ENCODE measurements at places on chromosomes 2 and 18.
A peak's percentile ranks its signal among the peaks of the same experiment; 100 is the strongest.

- no peak for DNase-seq
Measured at GRCh38 chr18:13280070-13280795, 61.7 kb downstream of the LDLRAD4 start.

DNA sequence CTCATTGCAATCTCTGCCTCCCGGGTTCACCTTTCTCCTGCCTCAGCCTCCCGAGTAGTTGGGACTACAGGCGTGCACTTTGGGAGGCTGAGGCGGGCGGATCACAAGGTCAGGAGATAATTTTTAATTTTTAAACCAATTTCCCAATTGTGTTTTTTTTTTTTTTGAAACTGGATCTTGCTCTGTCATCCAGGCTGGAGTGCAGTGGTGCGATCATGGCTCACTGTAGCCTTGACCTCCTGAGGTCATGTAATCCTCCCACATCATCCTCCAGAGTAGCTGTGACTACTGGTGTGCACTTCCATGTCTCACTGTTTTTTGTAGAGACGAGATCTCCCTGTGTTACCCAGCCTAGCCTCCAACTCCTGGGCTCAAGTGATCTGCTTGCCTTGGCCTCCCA is 49.3 kb downstream of the GLS start:
- DNase-seq, result no peak

GRCh38 chr2:191983186-191983585 is 136.3 kb upstream of the CAVIN2 start:
- DNase-seq, result no peak

DNA sequence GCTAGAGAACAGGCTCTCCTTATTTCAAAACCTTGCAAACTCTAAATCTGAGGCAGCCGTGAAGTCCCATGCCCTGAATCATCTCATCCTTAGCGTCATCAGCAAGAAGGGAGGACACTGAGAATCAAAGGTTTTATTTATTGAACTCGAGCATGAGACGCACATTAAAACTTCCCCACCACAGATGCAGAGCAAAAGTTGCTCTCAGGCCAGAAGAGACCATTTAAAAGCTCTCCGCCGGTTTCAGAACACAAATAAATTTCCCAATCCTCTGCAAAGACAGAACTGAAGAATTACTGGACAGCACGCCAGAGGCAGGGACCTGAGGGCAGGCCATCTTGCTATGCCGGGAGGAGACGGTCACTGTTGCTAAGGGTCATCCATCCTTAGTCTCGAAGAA is 1.3 kb downstream of the AMMECR1L start:
- DNase-seq, result no peak

DNA sequence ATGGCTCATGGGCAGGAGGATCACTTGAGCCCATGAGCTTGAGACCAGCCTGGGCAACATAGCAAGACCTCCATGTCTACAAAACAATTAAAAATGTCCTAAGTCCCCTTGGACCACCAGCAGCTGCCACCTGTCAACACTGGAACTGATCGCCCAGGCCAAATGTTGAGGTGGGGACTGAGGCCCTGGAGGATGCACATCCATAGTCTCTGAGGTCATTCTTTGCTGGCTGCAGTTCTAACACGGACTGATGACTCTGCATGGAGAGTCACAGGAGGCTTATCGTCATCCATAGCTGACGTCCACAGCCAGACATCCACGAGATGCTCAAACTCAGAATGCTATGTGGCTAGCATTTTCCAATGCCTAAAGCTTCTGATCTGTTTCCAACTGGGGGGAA is 151.3 kb downstream of the BCL2 start:
- DNase-seq, result no peak

DNA sequence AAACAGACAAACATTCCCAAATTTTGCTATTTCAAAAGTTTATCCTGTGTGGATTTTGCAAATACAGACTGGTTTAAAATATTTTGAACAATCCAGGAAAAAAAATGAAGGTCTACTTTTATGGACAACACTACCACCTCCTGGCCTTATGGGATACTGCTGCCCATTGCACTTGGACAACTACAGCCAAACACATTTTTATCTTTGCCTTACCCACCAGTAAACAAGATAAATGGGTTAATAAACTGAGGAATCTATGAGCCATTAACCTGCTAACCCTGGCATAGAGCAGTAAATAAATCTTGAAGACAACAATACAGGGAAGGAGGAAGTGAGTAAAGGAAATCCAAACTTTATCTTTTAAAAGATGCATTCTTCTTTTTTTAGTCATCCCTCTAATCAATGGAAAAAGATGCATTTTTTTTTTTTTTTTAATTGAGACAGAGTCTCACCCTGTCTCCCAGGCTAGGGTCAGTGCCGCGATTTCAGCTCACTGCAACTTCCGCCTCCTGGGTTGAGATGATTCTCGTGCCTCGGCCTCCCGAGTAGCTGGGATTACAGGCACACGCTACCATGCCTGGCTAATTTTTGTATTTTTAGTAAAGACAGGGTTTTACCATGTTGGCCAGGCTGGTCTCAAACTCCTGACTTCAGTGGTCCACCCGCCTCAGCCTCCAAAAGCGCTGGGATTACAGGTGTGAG is 2.1 kb upstream of the SPIRE1 start:
- no peak for DNase-seq

GRCh38 chr18:24014062-24014985 is at the start of gene TTC39C:
TTC39C (plus strand) TSS chr18:24014754; CDS start chr18:24014872, 118 bp downstream.
- peak; percentile 56 for DNase-seq

DNA sequence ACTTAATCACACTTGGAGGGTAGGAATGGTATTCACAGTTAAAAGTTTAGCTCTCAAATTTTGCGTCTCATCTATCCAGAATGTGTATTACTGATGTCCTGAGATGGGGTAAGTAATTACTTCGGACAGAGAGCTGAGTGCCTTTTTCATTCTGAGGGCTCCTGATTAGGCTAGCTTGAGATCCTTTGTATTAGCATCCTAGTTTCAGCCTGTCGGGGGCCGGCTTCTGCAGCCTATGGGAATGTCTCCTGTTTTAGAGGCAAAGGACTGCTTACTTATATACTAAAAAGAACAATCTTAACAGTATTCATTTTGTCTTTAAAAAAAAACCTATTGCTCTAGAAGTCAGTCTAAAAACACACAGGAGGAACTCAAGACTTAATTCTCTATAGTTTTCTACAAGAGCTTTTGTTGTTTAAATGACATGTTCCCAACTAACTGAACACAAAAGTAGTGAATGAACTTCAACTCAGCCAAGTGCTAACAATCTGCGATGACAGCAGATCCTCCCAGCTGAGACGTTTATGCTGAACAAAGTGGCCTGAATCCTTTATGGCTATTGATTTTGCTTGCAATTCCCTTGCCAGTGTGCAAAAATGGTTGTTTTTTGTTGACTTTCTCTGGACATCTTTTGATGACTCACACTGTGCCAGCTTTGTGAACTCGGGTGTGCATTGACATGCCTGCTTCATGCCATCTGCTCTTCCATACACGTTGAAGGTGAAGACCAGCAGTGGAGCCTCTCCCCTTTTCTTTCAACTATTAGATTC is 118.7 kb downstream of the LYPD6B start:
- no peak for DNase-seq

- no peak for DNase-seq
Measured at GRCh38 chr18:10249270-10249669, 205.2 kb upstream of the APCDD1 start.

- no peak for DNase-seq
Measured at GRCh38 chr2:214737188-214737587, 72.3 kb downstream of the BARD1 start.

DNA sequence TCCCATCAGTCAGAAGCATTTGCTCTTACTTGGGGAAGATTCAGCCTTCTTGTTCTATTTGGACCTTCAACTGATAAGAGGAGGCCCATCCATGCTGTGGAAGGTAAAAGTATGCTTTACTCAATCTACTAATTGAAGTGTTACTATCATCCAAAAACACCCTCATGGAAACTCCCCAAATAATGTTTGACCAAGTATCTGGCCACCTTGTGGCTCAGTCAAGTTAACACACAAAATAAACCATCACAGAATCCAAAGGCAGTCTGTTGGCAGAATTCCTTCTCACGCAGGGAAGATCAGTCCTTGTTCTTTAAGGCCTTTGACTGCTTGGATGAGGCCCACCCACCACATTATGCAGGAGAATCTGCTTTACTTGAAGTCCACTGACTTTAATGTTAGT is 531.2 kb upstream of the SMIM21 start:
- no peak for DNase-seq

GRCh38 chr2:163465440-163465839 is 270.4 kb downstream of the FIGN start:
- no peak for DNase-seq

DNA sequence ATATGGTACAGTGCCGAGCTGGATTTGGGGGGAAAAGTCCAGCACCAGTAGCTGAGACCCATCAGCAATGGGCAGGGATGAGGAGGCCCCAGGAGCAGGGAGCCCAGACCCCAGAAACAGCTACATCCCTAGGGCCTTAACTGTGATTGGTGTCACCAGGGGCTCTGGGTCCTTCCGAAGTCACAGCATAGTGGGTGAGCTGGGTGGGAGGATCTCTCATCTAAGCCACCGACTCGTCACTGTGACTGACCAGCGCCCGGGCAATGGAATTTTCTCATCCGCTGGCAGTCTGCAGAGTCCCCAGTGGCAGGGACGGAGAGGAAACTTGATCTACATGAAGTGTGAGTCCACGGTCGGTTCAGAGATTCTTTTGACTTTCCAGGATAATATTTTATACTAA is 186.5 kb downstream of the SH3BP4 start:
- DNase-seq, result no peak

- DNase-seq, result no peak
Measured at GRCh38 chr2:121095257-121096080, 189.5 kb downstream of the TFCP2L1 start.

- DNase-seq, result no peak
Measured at GRCh38 chr2:196073521-196073920, 4.9 kb upstream of the DNAH7 start.

DNA sequence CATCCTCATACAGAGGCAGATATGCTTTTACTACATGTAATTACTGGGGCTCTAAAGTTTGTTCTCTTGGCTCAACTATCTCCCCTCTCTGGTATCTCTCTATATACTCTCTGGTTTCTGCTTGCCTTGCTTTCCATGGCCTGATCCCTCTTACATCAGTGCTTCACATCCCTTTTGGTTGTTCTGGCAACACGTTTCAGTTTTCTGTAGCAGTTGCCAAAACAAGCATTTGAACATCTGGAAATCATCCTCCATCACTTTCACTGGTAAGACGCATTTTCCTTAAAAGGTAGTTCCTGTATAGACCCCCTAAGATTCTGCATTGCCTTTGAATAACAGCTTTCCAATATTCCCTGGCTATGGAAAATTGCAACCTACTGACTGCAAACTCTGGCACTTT is 25.9 kb downstream of the COL5A2 start:
- no peak for DNase-seq

- DNase-seq, result no peak
Measured at GRCh38 chr2:85470850-85471800, 52.6 kb downstream of the SH2D6 start.

- no peak for DNase-seq
Measured at GRCh38 chr2:177698281-177698680, 305.7 kb downstream of the AGPS start.

- no peak for DNase-seq
Measured at GRCh38 chr2:232013701-232014353, 52.3 kb downstream of the DIS3L2 start.

GRCh38 chr2:95575857-95576256 is 15.9 kb upstream of the TRIM43 start:
- no peak for DNase-seq

DNA sequence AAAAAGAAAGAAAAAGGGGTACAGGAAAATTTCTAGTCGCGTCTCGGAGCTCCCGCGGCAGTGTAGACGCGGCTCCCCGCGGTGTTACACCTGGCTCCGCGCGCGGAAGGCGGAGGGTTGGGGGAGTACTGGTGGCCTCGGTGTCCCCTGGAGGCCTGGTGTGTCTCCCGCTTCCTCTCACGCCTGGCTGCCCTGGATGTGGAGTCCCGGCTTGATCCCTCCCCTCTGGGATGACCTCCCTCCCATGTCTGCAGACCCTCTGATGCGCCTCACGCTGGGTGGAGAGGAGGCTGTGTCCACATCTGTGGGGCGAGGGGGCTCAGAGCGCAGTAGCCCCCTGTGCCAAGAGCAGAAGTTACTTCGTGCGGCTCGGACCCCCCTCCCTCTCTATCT is 1.2 kb downstream of the KIF5C start:
- no peak for DNase-seq

DNA sequence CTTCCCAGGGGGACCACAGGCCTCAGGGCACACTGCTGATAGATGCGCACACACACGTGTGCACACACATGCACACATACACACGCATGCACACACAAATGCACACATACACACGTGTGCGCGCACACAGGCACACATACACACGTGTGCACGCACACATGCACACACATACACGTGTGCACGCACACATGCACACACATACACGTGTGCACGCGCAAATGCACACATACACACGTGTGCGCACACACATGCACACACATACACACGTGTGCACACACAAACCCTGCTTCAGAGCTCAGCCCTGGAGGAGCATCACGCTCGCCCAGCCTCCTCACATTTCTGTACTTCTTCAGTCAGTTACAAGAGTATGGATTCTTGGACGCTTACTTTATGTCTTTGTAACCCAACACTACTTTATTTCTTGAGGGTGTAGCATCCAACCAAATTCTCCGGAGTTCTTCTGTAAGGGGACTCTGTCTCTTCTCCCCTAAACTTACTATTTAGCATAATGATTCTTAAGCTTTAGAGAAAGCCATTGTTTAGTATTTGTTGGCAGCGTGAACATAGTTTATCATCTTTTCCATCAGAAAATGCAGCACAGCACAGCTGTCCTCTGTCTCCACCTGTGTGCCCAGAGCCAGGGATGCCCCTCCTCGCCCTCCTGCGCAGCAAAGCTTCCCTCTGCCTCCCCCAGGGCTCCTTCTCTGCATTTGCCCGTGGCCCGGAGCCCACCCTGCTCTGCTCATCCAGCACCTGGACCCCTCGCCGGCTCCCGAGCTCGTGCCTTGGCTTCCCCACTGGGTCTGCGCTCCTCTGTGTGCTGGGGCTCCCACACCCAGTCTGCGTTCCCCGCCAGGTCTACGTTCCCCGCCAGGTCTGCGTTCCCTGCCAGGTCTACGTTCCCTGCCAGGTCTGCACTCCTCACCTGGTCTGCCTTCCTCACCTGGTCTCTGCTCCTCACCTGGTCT is 74.4 kb upstream of the CTDP1 start:
- no peak for DNase-seq

DNA sequence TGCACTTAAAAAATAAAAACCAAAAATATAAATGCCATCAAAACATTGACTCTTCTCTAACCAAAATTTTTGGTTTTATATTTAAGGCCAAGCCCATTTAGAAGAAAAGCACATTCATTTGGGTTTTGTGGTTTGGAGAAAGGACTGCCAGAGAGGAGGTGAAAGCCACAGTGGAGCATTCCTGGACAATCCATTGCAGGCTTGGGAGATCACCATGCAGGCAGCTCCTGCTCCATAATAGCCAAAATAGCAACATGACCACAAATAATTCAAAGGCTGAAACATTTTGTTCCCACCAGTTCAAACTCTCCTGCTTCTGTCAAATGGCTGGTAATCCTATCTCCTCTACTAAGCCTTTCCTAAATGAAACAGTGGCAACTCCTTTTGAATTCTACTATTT is 73.5 kb downstream of the GALNT3 start:
- no peak for DNase-seq

DNA sequence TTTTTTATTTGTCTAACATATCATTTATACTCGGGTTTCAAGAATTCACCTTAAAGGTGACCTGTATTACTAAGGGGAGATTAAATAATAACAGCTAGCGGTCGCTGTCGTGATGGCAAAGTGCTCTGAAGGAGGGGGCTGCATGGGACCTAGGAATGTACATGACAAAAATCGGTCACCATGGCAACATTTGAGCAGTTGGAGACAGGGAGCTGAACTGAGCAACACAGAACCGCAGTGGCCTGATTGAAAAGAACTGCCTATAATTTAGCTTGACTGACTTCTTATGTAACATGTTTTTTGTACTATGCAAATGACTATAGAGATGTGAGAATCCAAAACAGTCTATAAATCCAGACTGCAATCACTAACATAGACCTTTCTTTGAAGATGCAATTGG is 34.3 kb upstream of the EPHA4 start:
- no peak for DNase-seq
